ENCODE measurements at places on chromosomes 11 and 22. TPM values are rescaled to one million over a fixed set of nuclear protein-coding genes. Genes with fewer than 3 reads are reported as not detected.

- DNase-seq: no peak
Measured at GRCh38 chr11:47656260-47656885, 14.0 kb upstream of the MTCH2 start.

Gene MMP7
- total RNA-seq: 9.2 TPM

Gene SEC14L6
- total RNA-seq: 0.05 TPM

GRCh38 chr11:27228906-27229290 is 134.1 kb downstream of the CCDC34 start:
- no peak for DNase-seq

GRCh38 chr11:95725196-95725595 is 64.4 kb downstream of the FAM76B start:
- DNase-seq: no peak

DNA sequence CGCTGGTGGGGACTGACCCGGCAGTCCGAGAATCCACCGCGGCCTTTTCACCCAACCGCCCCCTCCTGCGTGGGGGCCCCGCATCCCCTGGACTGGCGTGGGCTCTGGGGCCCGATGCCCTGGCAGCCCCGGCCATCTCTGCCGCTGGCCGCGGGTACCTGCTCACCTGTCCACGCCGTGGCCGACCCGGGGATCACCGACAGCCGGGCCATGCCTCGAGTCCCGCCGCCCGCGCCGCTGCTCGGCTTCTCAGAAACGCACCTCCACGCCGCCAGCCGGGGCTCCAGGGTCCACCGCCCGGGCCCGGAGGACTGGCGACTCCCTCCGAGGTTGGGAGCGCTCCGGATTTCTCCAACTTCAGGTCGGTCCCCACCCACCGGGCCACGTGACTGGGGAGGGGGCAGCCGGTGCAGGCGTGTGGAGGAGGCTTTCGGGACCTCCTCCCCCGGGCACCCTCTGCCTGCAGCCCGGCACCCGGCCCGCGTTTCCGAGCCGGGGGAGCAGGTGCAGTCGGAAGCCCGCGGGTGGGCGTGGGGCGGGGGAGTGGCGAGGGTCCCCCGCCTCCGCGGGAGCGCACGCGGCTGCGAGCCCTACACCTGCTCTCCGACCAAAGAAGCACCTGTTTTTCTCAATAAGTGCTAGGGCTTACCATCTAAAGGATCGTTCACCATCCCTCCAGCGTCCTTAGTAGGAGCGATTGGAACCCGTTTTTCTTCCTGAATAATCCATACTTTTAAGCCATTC is 554 bp upstream of the NRIP3 start:
- DNase-seq: no peak

DNA sequence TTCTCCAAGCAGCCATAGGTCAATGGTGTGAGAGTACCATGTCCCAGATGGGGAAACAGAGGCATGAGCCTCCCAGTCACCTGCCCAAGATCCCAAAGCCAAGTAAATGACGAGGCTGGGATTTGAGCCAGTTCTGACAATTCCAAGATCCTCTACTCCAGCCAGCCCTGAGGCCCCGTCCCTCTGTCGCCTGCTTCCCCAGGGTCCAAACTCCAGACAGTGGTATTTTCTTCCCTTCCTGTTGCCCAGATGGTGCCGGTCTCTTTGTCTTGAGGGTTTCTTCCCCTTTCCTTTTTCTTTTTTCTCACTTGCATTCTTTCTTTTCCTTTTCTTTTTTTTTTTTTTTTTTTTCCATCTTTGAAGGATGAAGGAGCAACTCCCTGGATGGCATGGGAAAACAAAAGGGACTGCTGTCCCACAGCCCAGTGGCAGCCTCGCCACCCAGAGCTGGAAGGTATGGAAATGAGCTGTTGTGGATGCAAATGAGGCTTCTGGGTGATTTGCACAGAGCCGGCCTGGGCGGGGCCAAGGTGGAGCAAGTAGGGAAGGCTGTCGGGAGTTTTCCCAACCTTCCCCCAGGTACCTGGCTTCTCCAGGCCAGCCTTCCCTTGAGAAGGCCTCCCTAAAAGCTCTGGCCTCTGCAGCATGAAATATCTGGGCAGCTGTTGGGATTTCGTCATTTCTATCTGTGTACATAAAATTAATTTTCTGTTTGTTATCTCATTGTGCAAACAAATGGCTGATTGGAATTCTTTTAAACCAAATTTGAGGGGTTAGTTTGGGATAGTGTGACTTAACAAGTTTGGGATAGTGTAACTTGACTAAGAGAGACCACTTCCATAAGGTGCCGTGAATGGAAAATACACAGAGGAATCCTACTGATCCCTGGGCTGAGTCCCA is 146.8 kb downstream of the MN1 start:
- no peak for DNase-seq

Gene TTC38
- total RNA-seq: 34.9 TPM

All from dermis blood vessel endothelial cell (primary cell).